ENCODE measurements at places on chromosomes 1 and 21.

GRCh38 chr1:211236633-211237320 is 22.4 kb upstream of the RCOR3 start:
- DNase-seq, result no peak

GRCh38 chr21:38496224-38496623 is 2.1 kb downstream of the ERG start:
- DNase-seq, result no peak

- peak; percentile 41 for DNase-seq
These were observed 108.9 kb downstream of the LBR start for GRCh38 chr1:225318706-225319575.

- DNase-seq, result no peak
These were observed 142.8 kb downstream of the CDC7 start for GRCh38 chr1:91643431-91643830.

- no peak for DNase-seq
These were observed 33.2 kb upstream of the PRSS38 start for GRCh38 chr1:227782226-227782625.

DNA sequence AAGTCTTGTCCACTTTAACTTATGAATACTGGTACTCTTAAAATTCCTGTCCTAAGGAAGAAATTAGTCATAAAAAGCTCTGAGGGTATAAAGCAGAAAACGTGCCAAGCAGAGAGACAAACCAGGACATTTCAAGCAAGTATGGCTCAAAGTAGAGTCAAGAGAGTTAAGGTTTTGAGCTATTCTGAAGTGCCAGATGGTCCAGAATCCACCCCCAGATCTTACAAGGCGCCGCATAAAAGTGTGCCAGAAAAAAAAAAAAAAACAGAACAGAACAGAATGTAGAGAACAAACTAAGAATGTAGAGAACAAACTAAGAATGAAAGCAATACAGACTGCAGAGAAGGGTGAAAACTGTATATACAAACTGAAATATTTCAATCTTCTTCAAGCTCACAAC is 12.5 kb downstream of the EPS15 start:
- DNase-seq, result no peak

DNA sequence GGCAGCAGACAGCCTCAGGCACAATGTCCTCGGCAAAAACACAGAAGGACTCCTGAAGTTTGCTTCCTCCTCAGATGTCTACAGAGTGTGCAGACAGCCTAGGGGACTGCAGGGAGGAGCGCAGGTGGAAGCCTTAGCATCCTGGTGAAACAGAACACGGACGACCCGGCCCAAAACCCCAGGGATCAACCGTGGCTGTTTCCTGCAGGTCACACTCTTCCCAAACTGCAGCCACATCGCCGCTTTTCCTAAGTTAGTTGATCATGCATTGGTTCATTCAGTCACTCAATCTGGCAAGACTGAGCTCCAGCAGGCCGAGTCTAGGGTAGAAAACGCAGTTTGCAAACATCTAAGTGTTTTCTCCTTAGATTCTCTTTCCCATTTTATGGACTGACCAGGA is 33.4 kb downstream of the FHAD1 start:
- no peak for DNase-seq

- no peak for DNase-seq
These were observed 222.3 kb downstream of the BARHL2 start for GRCh38 chr1:90494748-90495282.

DNA sequence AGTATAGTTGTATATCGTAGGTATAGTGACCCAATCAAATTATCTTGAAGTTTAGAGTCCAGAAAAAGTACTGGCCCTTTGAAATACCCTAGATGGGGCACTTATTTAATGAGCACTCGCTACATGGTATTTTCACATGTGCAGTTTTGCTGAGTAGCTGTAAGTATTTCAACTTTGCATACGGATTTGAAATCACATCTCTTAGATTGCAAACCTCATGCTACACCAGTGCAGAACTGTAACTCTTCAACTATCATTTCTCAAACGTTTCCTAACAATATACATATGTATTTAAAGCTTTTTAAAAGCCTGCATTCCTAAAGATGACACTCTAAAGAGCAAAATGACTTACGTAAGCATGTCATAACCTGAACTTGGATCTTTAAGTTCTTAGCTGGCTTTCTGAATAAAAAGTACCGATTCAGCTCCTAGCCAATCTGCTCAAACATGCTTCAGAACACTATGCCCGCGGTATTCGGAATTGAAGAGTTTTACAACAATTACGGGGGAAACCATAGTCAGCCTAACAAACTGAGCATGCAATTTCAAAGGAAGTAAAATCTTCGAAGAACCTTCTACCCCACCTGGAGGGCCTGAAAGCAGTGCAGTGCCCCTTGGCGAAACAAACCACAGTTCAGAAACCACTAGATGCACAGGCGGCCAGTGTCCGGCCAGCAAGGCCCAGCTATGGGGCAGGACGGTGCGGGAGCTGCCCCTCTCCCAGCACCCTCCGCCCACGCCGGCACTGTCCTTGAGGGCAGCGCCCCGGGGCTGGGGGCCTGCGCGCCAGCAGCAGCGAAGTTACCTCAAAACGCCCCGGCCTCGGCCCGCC is 863 bp downstream of the FH start:
- no peak for DNase-seq

DNA sequence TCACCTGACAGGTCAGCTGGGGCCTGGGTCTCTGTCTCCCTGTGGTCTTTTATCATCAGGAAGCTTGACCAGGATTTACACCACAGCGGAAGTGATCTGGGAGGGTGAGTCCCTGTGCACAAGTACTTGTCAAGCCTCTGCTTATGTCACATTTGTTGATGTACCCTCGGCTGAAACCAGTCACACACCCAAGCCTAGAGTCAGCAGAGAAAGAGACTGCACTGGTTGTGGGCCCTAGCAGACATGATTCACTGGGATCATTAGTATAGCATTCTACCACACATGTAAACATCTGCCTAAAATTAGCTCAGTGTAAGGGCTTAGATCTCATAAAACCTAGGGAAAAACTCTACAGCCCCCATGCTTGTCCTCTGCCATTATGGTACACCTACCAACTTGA is 79.3 kb upstream of the LAMC2 start:
- DNase-seq, result no peak

DNA sequence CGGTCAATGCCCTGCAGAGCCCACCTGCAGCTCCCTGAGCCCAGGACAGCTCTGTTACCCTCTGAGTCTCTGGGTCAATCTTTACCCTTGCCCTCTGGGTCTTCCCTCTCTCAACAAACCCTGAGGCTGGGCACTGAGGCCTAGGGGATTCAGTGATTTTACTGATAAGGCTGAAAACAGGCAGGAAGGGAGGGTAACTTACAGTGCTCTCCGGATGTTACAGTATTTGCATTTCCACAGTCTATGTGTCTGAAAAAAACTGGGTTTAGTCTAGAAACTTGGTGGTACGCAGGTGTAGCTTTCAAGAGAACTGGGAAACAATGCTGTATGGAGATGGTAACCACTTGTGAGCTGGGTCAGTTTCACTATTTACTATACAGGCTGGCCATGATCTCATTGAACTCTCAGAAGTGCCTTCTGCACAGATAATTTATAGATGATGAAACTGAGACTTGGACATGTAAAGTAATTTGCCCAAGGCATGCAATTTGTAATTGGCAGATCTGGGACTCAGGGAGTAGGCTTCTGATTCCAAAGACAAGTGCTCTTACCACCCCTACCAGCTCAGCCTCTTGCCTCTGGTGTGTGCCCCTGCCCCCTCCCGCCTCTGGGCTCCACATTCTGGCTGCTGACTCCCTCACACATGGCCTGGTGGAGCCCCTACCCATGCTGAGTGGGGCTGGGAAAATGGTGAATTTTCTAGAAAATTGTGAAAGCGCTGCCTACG is 48.8 kb downstream of the TENT5C start:
- no peak for DNase-seq

DNA sequence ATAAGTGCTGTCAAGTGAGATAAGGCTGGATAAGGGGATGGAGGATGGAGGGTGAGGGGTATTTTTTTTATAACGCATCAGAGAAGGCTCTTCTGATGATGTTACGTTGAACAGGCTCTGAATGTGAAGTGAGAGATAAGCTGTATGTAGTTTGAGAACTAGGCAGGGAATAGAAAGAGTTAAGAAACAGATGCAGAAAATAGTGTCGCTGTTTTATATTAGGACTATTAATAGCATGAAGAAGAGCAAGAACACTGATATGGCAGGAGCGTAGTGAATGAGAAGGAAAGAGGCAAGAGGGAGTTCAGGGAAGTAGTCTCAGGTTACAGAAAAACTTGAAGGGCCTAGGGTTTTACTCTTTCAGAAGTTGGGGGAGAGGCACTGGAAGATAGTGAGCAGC is 59.8 kb downstream of the GPR88 start:
- no peak for DNase-seq

GRCh38 chr1:201925981-201926645 is 20.2 kb downstream of the LMOD1 start:
- DNase-seq, result no peak

DNA sequence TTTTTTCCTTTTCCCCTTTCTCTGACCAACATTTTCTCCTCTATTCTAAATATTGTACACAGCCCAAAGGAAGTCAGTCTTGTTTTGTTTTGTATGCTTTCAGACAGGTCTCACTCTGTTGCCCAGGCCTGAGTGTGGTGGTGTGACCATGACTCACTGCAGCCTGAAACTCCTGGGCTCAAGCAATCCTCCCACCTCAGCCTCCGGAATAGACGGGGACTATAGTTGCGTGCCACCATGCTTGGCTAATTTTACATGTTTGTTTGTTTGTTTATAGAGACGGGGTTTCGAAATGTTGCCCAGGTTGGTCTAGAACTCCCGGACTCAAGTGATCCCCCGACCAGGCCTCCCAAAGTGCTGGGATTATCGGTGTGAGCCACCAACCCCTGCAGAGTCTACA is 72.8 kb downstream of the NRIP1 start:
- no peak for DNase-seq

DNA sequence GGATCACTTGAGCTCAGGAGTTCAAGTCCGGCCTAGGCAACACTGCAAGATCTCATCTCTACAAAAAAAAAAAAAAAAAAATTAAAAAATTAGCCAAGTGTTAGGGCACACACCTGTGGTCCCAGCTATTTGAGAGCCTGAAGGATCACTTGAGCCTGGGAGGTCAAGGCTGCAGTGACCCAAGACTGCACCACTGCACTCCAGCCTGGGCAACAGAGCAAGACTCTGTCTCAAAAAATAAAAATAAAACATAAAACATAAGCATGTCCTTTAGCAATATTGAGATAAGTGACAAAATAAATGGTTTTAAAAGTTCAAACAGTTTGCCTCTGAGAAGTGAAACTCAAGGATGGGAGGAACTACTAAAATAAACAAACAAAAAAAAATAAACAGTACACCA is 101.2 kb downstream of the RERE start:
- DNase-seq, result no peak

GRCh38 chr1:220281159-220281574 is 8.9 kb upstream of the RAB3GAP2 start:
- no peak for DNase-seq

- DNase-seq, result no peak
These were observed 100.6 kb downstream of the RHOU start for GRCh38 chr1:228835911-228836310.

DNA sequence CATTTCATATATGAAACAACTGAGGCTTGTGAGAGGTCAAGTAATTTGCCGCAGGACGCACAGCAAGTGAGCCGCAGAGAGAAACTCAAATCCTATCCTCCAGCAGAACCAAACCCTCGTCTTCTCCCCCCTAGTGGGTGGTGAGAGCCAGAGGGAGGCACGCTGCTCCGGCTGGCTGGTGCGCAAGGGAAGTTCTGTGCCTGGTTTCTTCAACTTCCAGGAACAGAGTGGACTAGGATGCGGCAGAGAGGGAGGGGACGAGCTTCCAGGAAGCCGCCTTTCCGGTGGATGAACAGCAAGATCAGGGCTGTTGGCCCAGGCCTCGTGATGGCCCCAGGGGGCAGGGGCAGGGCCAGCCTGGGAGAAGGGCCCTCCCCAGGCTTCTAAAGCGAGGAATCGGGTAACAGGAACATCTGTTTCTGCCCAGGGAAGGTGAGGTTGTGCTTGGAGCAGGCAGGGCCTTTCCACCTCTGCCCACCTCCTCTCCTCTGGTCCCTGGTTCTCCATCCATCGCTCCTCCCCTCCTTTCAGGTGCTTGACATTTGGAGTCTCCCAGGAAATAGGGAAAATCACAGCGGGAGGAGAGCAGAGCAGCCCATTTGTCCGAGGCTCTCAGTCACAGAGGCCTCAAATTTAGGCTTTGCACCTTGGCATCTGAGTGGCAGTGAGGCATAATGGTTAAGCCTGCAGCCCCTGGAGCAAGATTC is 16.8 kb upstream of the PDIK1L start:
- DNase-seq, result no peak

DNA sequence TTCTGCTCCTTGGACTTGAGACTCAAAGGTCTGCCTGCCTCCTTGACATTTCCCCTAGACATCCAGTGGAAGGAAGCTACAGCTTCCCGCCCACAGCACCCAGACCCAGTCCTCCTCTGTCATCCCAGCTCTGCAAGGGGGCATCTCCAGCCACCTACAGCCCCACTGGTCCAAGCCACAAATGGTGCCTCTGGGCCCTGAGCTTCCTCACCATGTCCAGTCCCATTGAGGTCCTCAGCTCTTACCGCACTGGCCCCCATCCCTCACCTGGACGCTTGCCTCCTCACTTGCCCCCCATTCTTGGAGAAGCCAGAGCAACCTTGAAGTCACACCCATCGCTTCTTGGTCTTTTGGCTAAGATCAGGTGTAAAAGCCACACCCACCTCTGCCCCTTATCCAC is 13.2 kb downstream of the PODN start:
- no peak for DNase-seq

GRCh38 chr1:115908565-115909274 is 67.6 kb upstream of the SLC22A15 start:
- no peak for DNase-seq

GRCh38 chr1:79059341-79059740 is 52.8 kb upstream of the ADGRL4 start:
- DNase-seq, result no peak

DNA sequence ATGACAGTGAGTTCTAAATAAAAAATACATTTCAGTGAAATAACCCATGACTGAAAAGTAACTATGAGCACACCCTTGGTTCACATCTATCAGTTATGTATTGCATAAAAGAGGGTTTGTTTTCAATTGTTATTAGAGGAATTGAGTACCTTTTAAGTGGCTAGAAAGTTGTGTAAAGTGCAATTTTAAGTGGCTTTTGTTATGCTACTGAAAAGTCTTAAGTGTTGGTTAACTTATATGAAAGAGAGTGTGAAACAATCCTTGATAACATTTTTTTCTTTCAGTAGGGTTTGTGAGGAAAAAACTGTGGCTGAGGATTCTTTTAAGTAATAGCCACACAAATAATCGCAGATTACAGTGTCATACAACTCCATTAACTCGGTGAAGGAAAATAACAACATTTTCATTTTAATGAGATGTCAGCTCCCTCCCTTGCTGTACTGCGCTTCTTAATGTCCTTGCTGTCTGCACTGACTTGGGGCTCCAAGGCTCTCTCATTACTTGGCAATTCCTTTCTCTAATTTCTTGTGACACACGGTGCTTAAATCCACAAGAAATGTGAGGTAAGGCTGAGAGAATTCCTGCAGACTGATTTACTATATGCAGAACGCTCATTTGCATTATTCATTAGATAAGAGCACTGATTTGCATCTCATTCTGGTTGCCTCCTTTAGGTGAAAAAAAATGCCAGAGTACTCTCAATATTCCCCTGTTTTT is 40.6 kb downstream of the NTNG1 start:
- no peak for DNase-seq

- DNase-seq, result no peak
These were observed 120.9 kb downstream of the PPIAL4G start for GRCh38 chr1:148362216-148362611.

GRCh38 chr1:43253876-43254275 is 15.9 kb upstream of the TMEM125 start:
- DNase-seq, result no peak

- DNase-seq, result no peak
These were observed at the start of gene FOXE3 for GRCh38 chr1:47415728-47416318. FOXE3 (plus strand) TSS chr1:47416285; CDS start chr1:47416316, 31 bp downstream.

GRCh38 chr1:109818988-109819764 is 55.5 kb upstream of the EPS8L3 start:
- DNase-seq, result no peak

Measured in MV-4-11 (cell line).